ENCODE measurements at places on chromosomes 6 and 20. TPM values are rescaled to one million over a fixed set of nuclear protein-coding genes. Genes with fewer than 3 reads are reported as not detected.

Gene PDYN
- polyA plus RNA-seq: not detected

Gene EYA2
- 2.7 TPM for polyA plus RNA-seq

Gene CGA
- 0.54 TPM for polyA plus RNA-seq

DNA sequence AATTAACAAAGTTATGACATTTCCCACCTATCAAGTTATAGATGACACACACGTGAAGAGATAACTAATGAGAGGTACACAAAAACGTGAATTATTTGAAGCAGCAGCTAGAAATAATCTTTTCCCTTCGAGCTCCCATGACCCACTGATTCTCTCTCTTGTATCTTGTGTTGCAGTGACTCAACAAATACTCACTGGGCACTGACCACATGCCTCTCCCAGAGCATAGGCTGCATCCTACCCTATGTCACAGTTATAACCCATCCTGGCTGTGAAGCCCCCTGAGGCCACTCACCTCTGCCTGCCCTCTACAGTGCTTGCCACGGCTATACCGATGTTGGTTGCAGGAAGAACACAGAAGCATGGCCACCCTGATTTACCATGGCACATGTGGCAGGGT is 91.8 kb downstream of the INSM1 start:
- no peak for DNase-seq

GRCh38 chr20:4161401-4162251 is 146.3 kb upstream of the RNF24 start:
- no peak for DNase-seq

DNA sequence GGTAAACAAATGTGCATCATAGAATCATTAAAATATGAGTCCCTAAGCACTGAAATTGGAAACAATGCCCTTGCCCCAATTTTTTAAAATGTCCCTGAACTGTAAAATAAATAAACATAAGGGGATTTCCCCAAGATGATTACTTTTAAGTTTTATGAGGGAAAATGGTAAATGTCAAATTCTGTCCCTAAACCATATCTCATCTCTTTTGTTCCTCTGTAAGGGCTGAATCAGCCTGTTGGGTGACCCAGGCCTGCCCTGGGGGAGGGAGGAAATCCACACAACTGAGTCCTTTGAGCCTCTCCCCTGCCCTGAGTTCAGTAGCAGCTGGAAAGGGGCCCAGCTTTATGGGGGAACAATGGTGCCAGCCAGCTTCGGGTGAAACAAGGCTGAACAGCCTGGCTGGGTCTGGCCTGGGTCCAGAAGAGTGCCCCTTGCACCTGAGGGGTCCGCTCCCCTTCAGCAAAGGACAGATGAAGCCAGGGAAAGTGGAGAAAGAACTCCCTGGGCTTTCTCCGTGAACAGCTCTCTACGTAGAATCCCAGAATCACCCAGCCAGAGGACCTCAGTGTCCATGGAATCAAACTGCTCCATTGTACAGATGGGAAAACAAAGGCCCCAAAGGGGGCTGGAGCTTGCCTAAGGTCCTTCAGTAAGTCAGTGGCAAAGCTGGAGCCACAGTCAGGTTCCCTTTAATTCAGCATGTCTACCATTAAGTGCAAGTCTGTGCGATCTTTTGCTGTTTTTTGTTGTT is 28.2 kb upstream of the ITCH start:
- no peak for DNase-seq

Gene ITCH
- 26.6 TPM for polyA plus RNA-seq

DNA sequence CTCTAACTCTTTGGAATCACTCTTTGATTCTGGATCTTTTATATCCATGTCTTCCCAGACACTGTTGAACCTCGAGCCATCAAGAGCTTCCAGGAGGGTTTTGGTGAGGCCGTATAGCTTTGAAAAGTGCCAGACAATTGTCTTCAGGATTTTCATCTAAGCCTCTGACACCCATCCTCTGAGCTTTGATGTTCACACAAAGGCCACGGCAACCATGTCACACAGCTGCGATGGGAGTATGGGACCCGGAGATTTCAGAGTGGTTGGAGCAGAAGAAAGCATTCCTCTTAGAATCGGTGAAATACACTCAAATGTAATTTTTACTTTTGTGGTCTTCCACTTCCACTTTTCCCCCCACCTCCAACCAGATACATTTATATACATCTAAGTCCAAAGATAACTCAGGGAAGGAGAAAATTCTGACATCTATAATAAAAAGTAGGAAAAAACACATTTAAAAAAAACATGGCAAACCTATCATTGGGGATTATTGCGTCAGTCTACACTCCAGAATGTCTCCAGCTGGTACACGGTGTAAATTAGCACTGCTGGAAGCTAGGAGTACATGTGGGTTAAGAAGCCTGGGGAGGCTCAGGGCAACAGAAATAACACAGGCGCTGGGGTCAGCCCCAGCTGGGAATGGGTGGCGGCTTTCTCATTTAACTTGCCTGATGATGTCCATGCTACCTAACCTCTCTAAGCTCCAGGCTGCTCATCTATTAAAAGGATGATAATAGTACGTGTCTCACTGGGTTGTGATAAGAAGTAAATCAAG is 92.7 kb downstream of the LY86 start:
- no peak for DNase-seq

DNA sequence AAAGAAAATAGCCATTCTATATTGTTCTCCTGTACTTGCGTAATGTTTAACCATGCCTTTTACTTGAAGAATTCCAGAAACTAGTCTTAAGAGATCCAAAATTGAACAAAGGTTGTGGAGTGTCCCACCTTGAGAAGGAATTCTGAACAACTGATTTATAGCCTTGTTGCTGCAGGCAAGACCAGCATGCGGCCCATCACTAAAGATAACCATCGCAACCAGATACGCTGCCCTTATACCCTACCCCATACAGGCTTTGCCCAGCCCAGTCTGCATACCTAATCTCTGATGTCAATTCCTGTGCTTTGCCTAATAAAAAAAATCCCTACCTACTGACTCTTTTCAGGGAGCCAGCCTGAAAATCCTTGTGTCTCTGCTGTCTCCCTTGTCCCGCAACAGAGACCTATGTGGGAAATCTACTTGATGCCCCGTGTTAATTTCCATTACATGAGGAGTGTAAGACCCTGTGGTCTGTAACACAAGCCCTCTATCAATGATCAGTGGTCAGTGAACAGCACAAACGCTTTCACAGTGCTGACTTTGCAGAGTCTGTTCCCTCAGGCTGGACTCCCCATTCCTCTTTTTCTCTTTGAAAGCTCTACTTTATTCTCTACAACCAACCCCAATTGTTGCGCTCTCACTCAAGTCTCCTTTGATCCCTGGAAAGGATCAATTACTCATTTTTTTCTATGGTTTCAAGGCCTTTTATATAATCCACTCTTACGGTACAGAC is 125.7 kb upstream of the BTBD3 start:
- DNase-seq: no peak

Gene SIM1
- polyA plus RNA-seq: 7.8 TPM

GRCh38 chr20:46070215-46070900 is 19.4 kb downstream of the NCOA5 start:
- no peak for DNase-seq

- DNase-seq: no peak
Observed at GRCh38 chr6:16294371-16294770, 56.0 kb downstream of the GMPR start.

DNA sequence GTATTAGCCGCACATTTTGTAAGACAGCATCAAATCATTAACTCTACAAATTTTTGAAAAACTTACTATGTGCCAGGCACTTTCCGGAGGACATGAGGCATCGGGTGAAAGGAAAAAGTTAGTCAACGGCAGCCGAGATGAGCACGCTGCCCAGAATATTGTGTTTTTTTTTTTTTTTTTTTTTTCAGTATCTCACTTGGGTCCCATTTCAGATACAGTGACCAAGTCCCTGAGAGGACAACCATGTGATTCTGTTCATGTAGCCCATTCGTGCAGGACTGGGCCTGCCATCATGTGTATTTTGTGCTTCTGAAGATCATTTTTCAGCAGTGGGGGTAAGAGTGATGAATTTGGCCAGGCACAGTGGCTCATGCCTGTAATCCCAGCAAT is 1.3 kb downstream of the SLA2 start:
- DNase-seq: no peak

DNA sequence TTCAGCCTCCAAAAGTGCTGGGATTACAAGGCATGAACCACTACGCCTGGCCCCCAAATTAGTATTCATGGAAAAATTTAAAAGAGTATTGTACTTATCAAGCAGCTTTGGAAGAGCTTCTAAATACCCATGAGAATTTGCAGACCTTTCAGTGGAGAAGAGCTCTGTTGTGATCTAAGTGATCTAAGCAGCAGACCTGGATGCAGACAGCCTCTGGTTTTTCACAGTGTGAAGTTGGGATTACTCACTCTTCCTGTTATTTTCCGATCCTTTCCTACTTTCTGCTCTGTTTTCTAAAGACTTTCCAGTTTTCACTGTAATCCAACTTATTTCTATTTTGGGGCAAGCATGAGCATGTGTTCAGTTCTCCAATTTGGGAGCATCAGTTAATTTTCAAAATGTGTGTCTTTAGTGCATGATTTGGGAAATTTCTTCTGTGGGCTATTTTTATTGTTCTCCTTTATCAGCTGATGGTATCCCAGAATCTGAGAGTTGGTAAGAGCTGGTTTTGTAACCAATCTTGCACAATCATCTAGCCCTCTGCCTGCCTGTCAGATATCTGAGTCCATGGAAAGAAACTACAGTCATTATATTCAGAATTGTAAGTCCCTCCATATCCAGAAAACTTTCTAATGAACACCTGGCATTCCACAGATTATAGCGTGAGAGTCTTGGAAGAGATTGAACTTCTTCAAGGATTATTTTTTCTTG is 207.7 kb upstream of the DTNBP1 start:
- DNase-seq: no peak

DNA sequence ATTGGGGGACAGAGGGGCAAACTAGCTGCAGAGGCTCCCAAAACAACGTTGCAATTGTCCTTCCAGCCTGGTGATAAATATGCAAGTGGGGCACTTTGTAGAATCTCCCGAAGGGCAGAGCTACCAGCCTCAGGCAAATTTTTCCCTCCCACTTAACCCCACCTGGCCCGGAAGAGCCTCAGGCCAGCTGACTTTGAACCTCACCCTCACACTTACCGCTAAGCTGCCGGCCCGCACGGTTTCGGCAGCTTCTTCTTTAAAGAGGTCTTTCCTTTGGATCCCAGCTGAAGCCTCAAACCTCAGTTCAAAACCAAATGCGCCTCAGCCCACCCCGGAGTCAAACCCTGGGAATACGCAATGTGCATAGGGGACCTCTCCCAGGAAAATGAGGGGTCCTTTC is 2.5 kb downstream of the OVOL2 start:
- DNase-seq: no peak

Gene ZNF391
- polyA plus RNA-seq: 4.3 TPM

DNA sequence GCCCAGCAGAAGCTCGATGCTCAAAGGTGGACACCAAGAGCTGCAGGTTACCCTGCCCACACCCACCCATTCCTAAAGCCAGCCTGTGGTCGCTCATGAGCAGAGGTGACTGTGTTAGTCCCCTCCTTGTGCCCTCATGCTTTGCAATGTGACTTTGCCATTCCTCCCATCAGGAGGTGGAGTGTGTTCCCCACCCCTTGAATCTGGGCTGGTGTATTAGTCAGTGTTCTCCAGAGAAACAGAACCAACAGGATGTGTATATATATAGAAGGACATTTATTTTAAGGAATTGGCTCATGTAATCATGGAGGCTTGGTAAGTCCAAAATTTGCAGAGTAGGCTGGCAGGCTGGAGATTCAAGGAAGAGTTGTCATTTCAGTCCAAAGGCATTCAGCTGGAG is 54.4 kb upstream of the RNF24 start:
- no peak for DNase-seq

DNA sequence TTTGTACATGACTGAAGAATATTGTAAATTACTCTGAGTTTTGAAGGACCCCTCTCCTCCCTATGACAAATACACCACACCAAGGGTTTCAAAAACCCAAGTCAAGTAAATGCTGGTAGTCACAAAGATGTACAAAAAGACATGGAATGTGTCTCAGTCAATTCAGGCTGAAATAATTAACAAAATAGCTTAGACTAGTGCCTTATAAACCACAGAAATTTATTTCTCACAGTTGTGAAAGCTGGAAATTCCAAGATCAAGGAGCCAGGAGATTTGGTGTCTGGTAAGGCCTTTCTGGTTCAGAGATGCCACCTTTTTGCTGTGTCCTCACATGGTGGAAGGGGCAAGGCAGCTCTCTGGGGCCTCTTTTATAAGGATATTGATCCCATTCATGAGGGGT is 202.3 kb upstream of the RIN2 start:
- DNase-seq: no peak

DNA sequence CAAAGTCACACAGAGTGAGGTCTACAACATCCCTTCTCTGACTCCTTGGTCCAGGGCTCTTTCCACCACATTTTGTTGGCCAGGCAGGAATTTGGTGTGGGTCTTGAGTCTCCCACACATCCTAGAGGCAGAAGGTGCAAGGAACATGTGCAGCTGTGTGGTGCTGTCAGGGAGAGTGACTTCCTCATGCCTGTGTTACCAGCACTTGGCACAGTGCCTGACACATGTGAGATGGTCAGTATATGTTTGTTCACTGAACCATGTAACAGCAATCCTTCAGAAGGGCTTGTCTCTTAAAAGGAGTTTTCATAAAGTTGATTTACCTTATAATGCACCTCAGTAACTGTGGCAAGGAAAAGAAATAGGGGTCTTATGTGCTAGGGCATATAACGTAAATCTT is 168.5 kb downstream of the CDC5L start:
- no peak for DNase-seq

GRCh38 chr6:101799531-101799930 is 406.0 kb downstream of the GRIK2 start:
- DNase-seq: no peak

All from hindlimb muscle (tissue), 1 donor.